ENCODE measurements at places on chromosomes 2 and 18. TPM values are rescaled to one million over a fixed set of nuclear protein-coding genes. Genes with fewer than 3 reads are reported as not detected.
A peak's percentile ranks its signal among the peaks of the same experiment; 100 is the strongest.

MYO5B gene
- polyA plus RNA-seq, result 0.02 TPM

CFC1 gene
- polyA plus RNA-seq, result not detected

PSMA8 gene
- polyA plus RNA-seq, result 4.9 TPM

CRYGA gene
- polyA plus RNA-seq, result not detected

TANC1 gene
- 0.79 TPM for polyA plus RNA-seq

GRCh38 chr2:164061129-164061746 lies 325.4 kb upstream of the FIGN start:
- no peak for DNase-seq

- no peak for DNase-seq
Measured at GRCh38 chr2:97730245-97730644, 16.9 kb downstream of the ZAP70 start.

DNA sequence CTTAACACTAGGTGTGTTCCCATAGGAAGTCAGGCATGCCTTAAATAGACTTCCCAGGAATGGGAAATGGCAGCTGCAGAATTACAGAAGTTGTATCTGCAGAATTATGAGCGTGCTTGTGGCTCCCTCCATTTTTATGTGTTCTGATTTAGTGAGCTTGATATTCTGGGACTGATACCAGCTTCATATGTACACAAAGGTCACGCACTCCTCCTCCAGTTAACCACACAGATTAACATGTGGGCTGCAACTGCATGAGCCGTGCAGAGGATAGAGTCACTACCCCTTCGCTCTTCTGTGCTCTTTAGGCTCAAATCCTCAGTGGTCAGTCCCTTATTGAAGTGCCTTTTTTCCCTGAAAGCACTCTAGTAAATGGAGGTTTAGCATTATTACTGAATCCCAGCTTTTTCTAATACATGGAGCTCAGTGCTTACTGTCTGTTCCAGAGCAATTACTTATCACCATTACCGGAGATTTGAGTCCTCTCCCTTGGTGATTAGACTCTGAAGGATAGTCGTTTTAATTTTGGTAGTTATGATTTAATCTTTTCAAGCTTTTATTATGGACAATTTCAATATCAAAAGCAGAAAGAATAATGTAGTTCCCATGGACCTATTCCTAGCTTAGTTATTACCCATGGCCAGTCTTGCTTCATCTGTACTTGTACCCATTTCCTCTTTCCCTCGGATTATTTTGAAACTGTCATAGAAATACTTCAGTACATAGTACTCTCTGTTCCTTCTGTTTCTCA lies 238.3 kb downstream of the PRKCE start:
- no peak for DNase-seq

GRCh38 chr2:132873738-132874137 lies 203.7 kb upstream of the LYPD1 start:
- DNase-seq, result no peak

- no peak for DNase-seq
Measured at GRCh38 chr2:55296393-55296792, 27.4 kb upstream of the MTIF2 start.

DNA sequence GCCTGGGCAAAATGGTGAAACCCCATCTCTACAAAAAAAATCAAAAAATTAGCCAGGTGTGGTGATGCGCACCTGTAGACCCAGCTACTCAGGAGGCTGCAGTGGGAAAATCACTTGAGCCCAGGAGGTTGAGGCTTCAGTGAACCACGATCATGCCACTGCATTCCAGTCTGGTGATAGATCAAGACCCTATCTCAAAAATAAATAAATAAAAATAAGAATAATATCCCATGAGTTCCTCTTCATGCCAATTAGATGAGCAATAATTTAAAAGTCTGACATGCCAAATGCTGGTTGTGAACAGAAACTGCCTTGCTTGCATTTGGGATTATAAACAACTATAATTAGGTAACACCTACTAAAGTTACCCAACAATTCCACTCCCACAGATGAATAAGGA lies 22.1 kb upstream of the ANKRD44 start:
- DNase-seq, result no peak

GRCh38 chr18:9665314-9665713 lies 42.8 kb upstream of the RAB31 start:
- no peak for DNase-seq

- DNase-seq, result no peak
Measured at GRCh38 chr2:212539072-212539880, 674 bp upstream of the ERBB4 start.

- no peak for DNase-seq
Measured at GRCh38 chr18:41769265-41769664, 185.8 kb upstream of the PIK3C3 start.

- DNase-seq, result no peak
Measured at GRCh38 chr2:61042807-61043206, 22.9 kb upstream of the SANBR start.

- no peak for DNase-seq
Measured at GRCh38 chr18:63306249-63306648, 13.3 kb downstream of the BCL2 start.

DNA sequence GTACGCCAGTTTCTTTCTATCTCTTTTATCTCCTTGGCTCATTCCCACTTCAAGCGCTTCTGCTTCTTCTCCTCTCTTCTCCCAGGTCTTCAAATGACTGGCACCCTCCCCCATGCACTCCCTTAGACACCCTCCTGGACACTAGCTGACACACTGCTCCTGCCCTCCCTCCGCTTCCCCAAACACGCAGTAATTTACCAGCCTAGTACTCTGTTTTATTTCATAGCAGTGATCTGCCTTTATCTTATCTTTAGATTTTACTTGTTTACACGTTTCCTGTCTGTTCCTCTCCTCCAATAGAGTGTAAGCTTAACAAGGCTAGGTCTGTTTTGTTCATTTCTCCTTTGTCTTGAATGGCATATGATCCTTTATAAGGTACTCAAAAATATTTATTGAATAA lies 93.9 kb downstream of the SCN3A start:
- DNase-seq, result no peak

DNA sequence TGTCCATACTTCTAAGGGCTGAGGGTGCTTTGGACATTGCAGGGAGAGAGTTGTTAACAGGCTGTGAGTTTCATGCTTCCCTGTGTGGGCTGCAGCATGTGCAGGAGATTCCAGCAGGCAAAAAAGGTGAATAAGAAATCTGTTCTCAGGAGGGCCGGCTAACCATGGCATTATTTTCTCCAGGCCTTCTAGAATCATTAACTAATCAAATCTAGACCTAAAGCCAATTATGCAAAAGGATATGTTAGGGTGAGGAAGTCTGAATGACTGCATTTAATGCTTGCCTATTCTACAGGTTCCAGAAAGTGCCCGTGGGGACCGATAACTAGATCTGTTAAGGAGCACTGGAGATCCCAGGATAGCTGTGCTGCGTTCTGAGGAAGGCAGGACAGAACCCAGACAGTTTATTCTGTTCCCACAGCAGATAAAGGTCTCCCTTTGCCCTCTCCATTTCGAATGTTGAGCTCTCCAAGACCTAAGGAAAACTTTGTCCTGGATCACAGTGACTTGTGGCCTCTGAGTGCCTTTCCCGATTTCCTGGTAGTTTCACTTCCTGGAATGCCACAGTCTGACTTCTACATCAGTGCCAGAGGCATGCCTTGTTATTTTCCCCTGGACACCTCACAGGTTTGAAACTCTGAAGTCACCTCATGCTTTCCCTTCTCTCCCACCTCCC lies 50.0 kb upstream of the ZFP36L2 start:
- DNase-seq, result no peak

- no peak for DNase-seq
Measured at GRCh38 chr2:214601852-214602633, 191.2 kb downstream of the VWC2L start.

DNA sequence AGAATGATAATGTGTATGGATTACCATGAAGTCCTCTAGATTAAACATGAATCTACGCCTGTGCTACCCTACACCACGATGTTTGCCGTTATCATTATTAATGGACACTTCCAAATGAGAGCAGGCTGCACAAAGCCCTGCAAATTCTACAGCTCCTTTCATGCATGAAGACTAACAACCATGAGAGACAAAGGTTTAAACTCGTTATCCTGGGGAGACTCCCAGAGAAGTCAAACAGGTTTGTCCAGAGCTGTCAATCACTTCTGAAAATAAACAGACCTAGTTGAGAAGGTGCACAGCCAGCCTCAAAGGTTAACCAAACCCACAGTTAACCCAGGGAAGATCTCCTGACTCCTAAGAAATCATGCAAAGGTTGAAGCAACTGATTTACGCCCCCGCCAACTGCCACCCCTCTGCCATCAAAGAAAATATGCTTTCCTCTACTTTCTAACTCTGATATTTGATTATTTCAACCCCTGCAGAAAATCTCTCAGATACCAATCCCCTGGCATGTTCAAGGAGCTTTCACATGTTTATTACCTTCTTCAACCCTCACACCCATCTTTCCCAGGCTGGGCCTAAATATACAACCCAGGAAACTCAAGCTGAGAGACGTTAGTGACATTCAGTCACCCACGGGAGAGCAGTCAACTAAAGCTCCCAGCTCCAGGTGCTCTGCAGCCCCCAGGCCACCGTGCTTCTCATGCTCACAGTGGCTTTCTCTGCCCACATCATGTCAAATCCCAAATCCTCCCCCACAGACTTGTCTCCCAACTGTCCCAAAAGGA lies 35.9 kb downstream of the MYO5B start:
- DNase-seq, result no peak

DNA sequence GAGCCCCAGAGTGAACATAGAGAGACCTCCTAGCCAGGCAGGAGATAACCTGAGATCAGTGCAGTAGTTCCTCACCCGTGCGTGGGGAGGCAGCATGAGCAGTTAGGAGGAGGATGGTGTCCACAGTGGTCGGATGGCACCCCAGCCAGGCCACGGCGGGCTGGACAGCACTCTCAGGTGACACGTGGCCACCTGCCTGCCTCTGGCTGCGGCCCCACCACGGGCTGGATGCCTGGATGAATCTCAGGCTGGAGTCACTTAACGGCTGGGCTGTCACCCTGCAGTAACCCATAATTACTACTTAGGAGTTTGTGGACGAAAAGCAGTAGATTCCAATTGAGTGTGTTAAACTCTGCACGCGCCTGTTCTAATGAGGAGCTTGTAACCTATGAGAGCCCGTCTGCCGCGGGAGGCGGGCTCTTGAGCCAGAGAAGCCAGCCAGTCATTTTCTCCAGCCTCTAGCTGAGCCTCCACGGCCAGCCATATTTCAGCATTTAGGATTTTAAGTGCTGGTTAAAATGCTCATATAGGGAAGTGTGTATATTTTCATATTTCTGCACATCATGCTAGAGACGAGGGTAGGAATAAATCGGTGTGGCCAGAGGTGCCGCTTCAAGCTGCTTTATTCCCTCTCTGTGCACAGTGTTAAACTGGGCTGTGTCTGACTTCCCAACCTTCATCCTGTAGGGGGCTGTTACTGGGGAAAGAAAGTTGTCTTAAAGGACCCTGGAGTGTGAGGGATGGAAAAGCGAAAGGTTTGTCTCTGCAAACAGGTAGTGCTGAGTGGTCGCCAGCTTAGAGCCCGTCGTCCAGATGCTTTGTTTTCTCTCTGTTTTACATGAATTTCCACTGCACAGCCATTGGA lies 144.0 kb downstream of the GLI2 start:
- DNase-seq, result no peak

DNA sequence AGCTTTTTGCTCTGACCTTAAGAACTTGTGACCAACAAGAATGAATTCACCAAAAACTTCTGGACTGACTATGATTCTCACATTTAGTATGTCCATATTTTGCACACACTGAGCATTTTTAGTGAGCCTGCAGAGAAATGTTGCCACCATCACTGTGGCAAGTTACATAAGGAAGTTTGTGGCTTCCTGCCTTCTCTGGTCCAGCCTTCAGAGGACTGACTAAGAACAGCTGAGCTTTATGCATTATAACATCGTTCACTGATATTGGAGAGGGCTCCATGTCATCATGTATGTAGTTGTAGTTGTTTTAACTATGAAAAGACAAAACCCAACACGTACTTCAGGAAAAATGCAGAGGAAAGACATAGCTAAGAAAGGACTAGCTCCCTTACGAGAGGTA lies 218.0 kb upstream of the CRIM1 start:
- no peak for DNase-seq

GRCh38 chr2:20966061-20966595 lies 77.7 kb downstream of the APOB start:
- no peak for DNase-seq

- DNase-seq, result no peak
Measured at GRCh38 chr2:69836316-69836715, 6.9 kb downstream of the GMCL1 start.

GRCh38 chr2:133576714-133577113 lies 8.5 kb upstream of the NCKAP5 start:
- DNase-seq, result no peak

DNA sequence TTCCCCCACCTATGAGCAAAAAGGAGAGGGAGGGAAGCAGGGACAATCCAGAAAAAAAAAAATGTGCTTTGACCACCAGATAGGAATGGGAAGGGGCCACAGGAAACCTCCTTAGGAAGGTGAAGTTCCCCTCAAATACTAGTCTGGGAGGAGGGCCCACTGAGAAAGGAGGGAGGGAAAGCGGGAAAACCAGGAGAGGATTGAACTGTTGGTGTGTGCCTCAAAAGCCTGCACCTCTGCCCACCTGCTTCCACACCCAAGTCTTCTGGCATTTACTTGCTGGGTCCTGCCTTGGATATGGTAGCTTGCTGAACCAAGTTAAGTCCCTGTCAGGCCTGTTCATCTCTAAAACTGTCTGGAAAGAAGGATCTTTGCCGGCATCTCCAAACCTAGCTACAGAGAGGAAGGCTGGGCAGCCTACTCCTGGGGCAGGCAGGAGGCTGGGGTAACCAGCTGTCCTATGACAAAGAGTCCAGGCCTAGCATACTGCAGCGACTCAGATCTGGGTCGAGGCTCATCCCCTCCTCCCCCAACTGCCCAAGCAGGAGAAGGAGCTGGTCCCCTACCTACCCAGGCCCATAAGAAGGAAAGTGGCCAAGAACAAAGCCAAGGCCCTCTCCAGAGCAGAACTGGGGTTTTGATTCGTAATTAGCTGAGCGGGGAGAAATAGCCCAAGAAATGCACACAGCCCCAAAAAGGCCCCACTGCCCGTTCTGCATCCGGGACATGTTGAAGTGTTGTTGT lies 3.0 kb downstream of the EN1 start:
- no peak for DNase-seq

DNA sequence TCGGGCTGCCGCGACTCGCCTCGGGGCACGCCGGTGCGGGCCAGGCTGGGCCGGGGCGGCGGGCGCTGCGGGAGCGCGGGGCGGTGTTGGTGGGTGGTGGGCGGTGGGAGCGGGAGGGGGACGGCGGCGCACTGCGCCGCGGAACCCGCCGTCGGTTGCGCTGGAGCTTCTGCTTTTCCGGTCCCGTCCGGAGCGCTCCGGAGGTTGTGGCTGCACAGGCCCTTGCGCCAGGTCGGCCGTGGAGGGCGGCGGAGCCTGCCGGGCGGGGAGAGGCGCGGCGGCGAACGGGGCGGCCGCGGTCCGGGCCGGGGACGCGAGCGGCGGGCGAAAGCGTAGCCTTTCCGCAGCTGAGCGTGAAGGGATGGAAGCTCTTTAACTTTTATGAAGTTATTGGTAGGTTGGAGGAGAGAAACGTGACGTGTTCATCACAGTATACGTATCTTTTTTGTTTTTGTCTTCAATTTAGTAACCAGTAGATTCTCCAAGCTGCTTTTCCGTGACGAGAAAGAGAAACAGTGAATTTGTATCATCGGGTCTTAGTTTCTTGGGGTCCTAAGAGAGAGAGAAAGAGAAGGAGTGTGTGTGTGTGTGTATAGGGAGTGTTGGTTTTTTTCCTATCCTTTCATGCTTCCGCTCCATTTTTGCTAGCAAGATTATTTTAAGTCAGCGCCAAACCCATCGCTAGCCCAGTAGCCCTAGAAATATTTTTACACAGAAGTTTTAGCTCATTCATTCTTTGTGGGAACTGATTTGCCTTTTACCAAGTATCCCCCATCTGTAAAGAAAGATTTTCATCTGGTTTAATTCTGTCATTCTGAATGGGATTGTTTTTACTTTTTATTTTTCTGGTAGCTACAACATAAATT lies 535 bp downstream of the ATG4B start:
- peak; percentile 49 for DNase-seq

GRCh38 chr2:168338292-168338691 lies 90.9 kb upstream of the STK39 start:
- no peak for DNase-seq

All from CD4-positive, alpha-beta memory T cell (primary cell).